ENCODE measurements at places on chromosomes 4 and X.

GRCh38 chr4:149723065-149723464 lies 92.6 kb downstream of the IQCM start:
- DNase-seq: no peak

GRCh38 chr4:181018472-181018871 lies 1224.7 kb upstream of the TENM3 start:
- no peak for DNase-seq

DNA sequence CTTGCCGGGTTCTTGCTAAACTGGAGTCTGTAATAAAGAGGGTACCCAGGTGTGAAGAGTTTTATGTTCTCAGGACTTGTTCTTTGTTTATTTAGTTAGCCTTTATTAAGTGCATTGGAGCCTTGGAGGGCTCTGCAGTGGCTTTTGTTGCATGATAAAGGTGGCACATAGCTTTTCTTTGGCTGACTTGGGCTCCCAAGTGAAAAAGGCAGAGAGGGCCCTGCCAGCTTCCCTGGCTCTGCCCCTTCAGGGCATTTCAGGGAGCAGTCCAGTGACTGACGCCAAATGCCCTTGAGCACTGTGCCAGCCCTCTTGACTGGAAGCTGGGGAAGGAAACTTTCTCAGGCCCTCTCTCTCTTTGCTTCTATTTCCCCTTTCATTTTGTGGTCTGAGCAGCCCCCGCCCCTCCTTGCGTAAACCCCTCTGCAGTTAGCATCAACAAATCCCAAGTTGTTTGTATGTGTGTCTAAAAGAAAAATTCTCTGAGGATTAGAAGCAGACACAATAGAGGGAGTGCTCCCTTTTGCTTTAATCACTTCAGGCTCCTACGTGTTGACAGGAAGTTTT lies 152.2 kb downstream of the NHS start:
- no peak for DNase-seq

DNA sequence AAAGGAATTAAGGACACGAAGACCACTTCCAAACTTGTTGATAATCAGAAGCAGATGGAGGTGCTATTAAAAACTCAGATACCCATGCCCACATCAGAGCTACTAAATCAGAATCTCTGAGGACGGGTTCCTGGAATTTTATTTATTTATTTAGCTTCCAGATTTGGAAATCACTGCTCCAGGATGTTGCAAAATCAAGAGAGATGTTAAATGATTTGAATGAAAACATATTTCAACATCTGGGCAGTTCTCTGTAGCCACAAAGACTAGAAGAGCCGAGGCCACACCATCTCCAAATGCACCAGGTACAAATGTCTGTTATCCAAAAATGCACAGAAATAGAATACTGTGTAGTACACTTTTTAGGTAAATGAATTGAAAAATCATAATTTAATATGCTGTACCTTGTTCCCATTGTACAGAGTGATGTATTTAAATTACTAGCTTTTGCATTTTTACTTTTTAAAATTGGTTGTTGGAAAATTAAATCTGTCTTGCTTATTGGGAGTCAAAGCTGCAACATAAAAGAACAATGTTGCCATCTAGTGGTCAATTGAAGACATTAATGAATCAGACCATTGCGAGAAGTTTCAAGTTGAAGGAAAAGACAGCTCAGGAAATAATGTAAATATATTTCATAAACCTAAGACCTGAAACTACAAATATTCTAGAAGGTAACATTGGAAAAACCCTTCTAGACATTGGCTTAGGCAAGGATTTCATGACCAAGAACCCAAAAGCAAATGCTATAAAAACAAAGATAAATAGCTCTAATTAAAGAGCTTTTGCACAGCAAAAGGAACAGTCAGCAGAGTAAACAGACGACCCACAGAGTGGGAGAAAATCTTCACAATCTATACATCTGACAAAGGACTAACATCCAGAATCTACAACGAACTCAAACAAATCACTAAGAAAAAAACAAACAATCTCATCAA lies 151.3 kb upstream of the TTC29 start:
- no peak for DNase-seq

GRCh38 chrX:84188320-84188834 lies 378 bp upstream of the RPS6KA6 start:
- DNase-seq: no peak

- no peak for DNase-seq
Observed at GRCh38 chr4:88820698-88821415, 123.2 kb upstream of the NAP1L5 start.

- no peak for DNase-seq
Observed at GRCh38 chrX:42094218-42094617, 170.9 kb upstream of the CASK start.

DNA sequence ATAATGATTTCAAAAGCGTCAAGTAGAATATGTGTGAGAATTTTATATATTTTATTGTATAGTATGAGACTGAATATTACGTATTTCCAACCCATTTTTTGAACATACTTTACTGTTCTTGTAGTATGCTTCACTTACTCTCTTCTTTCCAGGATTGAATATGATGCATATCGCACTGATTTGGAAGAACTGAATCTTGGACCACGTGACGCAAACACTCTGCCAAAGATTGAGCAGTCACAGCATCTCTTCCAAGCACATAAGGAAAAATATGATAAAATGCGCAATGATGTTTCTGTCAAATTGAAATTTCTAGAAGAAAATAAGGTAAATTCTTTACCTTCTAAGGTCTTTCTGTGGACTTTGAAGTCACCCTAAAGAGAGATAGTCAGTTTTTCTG lies 48.1 kb upstream of the FHDC1 start:
- no peak for DNase-seq

GRCh38 chr4:83757121-83757621 lies 221.3 kb downstream of the GPAT3 start:
- DNase-seq: no peak

DNA sequence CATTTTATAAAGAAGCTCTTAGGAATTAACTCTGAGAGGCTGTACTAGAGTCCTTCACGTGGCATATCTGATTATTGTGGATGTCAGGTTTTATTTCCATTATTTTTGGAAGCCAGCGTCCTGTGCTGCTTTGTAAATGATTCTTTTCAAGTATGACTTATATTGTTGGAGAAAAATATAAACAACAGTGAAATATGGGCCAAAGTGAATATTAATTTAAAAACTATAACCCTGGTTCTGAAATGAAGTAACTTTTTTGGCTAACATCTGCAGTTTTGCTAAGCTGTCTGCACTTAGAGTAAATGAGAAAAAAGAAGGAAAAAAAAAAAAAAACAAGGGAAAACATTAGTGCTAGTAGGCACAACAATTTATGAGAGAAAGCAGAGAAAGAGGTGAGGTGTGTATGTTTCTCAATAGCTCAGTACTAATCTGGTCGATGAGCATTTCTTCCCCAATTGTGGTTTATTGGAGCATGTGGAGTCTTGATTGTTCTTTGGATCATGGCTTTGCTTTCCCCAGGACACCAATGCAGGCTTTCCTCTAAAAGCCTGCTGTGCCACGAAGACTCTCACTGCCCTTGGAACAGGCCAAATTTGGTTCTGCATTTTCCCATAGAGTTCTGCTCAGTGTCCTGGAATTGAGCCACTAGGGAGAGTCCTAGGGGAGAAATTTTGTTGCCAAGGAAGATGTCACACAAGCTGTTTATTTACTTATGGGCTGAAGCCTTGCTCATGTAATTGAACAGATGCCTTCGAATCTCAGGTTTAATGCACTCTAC lies 273.3 kb downstream of the DKK2 start:
- DNase-seq: no peak

GRCh38 chr4:103719105-103719829 lies 518 bp downstream of the TACR3 start:
- DNase-seq: no peak

DNA sequence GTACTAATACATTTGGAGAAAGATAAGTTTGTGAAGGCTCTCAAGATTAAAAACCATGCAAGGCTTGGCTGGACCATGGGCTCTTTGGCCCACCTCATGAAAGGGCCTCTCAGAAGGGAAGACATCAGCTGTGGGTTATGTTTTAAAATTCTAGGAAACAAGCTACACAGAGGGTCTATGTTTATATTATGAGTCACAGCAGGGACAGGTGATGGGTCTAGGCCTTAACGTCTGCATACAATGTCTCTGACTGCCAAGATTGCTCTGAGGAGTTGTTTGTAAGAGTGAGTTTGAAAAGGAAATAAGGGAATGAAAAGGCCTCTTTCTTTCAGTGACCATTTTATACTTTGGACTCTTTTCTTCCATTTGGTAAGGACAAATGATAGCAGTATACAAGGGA lies 77.0 kb upstream of the ARMCX2 start:
- DNase-seq: no peak

GRCh38 chrX:126825566-126826193 lies 6.2 kb downstream of the PRR32 start:
- no peak for DNase-seq

- DNase-seq: no peak
Observed at GRCh38 chr4:176277162-176277904, 8.3 kb upstream of the ASB5 start.

DNA sequence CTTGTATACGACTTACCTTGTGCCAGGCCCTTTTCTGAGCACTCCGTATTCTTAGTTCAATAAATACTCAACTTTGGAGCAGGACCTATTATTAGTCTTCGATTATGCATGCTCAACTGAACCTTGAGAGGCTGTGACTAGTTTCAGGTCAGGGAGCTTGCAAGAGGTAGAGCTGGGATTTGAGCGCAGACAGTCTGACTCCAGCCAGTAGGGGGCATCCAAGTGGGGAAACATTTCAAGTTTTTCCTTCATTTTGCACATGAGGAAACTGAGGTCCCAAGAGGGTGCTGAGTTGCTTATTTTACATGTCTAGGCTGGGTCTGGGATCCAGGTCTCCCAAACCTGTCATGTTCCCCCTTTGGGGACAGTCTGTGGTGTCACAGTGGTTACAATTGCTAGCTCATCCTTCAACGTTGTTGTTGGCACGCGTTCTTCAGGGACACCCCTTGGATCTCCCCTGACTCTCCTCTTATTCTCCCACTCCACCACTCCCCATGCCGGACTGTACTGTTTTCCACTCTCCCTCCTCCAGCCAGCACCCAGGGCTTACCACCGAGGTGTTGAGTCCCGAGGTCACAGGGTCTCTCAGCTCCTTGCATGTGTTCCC lies 6.7 kb upstream of the PRICKLE3 start:
- DNase-seq: no peak

DNA sequence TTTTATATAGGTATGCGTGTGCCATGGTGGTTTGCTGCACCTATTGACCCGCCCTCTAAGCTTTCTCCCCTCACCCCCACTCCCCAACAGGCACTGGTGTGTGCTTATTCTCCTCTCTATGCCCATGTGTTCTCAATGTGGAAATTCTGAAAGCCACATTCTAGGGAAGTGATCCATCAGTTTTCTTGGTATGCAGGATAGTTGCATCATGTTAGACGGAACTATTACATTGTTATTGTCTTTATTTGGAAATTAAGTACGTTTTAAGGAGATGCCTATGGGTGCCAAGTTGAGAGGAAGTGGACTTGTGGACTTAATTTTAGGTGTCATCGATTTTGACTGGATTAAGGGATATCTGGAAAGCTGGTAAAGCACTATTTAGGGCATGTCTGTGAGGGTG lies 204.6 kb downstream of the RBM46 start:
- no peak for DNase-seq

- no peak for DNase-seq
Observed at GRCh38 chrX:132004728-132005127, 18.4 kb upstream of the STK26 start.

- no peak for DNase-seq
Observed at GRCh38 chr4:31125061-31125460, 404.9 kb downstream of the PCDH7 start.

GRCh38 chrX:6095469-6095868 lies 133.2 kb downstream of the NLGN4X start:
- no peak for DNase-seq

DNA sequence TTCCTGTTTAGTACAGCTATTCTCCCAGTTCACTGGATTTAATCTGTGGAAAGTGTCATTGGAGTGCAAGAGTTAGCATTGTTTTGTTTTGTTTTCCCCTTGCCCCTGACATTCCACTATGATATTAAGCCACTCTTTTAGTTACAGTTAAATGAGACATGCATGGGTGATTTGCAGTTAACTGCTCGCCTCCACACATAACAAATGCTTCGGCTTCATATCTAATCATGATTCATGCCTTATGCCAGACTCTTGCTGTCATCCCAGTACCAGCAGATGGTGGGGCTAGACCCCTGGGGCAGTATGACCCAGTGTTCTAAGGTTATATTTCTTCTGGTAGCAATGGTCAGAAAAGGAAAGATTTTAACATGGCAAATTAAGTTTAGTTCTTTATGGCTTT lies 80.1 kb downstream of the RAP1GDS1 start:
- DNase-seq: no peak

GRCh38 chrX:27924261-27924660 lies 57.0 kb downstream of the DCAF8L1 start:
- no peak for DNase-seq

DNA sequence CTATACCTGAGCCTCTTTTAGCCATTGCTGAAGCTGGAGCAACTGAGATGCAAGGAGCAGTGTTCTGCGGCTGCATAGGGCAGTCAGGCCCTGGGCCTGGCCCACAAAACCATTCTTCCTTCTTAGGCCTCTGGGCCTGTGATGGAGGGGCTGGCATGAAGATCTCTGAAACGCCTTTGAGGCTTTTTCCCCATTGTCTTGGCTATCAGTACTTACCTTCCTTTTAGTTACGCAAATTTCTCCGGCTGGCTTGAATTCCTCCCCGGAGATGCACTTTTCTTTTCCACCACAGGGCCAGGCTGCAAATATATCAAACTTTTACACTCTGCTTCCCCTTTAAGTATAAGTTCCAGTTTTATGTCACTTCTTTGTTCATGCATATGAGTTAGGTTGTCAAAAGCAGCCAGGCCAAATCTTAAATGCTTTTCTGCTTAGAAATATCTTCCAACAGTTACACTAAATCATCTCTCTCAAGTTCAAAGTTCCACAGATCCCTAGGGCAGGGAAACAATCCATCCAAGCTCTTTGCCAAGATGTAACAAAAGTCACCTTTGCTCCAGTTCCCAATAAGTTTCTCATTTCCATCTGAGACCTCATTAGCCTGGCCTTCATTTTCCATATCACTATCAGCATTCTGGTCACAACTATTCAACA lies 194.4 kb upstream of the PCDH7 start:
- no peak for DNase-seq

DNA sequence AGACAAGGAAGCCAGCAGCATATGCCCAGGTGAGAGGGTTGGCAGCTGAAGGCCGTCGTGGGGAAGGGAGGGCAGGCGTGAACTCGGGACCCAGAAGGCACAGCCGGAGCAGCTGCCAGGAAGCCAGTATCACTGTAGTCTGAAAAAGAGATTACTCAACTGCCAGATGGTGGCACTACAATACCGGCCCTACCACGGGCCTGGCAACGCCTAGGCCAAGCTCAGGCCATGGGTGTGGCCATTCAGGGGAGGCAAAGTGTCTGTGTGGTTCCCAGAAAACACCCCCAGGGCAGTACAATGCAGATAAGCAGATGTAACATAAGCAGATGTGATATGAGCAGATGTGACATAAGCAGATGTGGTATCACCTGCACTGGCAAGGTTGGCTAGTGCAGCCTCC lies 236.0 kb downstream of the AFAP1 start:
- DNase-seq: no peak

GRCh38 chr4:139050446-139050845 lies 34.9 kb downstream of the NOCT start:
- no peak for DNase-seq
